ENCODE measurements at places on chromosomes 7 and 10.

- DNase-seq: peak; percentile 74
Measured at GRCh38 chr10:132942101-132943057, at the start of gene CFAP46. CFAP46 (minus strand) TSS chr10:132942570; CDS start chr10:132942484, 86 bp downstream.

DNA sequence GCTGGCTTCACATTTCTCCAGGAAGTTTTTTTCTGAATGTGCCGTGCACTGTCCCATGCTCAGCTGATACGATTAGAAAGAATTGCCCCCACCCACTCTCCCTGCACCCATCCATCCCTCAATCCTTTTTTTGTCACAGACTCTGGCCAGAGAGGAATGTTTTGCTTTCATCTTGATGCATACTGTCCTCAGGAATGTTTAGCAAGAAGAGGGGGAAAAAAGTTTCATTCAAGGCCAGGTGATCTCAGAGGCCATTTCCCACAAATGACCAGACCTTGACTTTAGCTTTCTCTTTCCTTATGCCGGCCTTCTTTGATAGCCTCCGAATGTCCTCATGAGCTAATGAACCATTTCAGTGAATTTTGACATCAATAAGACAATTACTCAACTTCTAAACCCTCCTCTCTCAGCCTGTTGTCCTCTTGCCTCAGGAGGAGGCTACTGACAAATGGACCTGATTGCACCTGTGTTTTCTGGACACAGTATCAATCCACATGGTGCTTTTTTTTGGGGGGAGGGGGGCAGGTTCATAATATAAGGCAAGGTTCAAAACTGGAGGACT is 105.0 kb upstream of the KLF6 start:
- peak; percentile 68 for DNase-seq

GRCh38 chr10:21518149-21518640 is 7.3 kb downstream of the SKIDA1 start:
- DNase-seq: peak; percentile 44

DNA sequence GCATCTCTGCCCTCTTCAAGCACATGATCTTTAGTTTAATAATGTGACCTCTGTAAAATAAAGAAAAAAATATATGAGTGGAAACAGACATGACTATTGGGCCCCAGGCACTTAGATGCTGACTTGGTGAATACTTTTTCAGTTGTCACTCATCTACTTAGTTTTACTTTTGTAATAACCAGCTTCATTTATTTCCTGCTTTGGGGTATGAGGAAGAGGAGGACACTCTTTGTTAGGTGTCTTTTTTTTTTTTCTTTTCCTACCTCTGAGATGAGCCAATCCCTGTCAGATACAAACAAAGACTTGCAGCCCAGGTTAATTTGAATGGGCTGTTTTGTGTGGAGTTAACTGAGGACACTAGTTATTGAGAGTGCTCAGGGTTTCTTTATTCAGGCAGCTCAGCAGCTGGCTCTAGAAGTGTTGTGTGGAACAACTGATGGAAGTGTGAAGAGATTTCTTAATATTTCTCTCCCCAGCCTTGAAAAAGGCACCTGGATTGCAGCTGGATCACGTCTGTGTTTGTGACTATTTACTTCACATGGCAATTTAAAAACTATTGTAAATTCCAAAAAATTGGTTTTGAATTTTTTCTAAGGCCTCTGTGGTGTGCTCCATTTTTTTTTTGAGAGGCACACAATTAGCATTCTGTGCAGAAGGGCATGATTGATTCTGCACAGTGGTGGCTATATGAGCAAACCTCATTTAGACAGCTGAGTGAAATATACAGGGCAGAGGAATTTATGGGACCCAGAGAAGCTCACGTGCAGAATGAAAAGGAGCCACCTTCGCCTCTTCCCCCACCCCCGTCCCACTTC is 333.8 kb downstream of the LRMDA start:
- no peak for DNase-seq

- no peak for DNase-seq
Measured at GRCh38 chr10:65197935-65198334, 1676.7 kb downstream of the REEP3 start.

DNA sequence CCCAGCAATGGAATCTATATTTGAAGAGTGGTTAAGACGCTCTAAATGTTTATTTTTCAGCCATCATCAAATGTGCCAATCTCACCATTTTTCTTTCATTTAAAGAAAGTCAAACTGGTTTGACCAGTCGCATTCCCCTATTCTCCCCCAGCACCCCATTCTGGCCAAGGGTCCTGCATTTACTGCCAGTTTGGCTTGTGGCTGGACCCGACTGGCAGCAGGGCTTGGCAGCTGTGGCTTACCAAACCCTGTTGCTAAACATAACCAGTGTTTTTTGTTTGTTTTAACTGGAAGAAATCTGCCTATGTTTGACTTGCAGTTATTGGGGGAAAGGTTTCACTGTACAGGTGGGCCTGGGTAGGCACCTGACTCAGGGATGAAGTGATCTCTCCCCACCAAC is 116.3 kb downstream of the CYP26A1 start:
- no peak for DNase-seq

GRCh38 chr10:132446661-132447445 is 49.9 kb downstream of the PWWP2B start:
- peak; percentile 31 for DNase-seq

DNA sequence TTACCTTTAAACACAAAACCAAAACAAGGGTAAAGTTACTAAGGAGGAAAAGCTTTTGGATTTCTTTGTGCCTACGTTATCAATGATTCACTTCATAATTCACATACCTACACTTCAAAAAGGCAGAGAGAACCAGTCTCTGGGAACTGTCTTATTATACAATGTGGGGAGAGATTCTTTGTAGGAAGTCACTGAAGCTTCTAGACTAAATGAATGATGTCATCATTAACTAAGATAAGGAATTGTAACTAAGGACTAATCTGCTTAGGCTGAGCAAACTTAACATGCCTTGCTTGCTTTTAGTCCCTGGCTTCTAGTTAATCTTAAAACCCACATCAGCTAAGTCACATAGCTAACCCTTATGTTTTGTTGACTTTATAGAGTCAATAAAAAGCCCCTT is 771.2 kb downstream of the NXPH1 start:
- no peak for DNase-seq

- no peak for DNase-seq
Measured at GRCh38 chr7:154967401-154967955, 35.4 kb downstream of the PAXIP1 start.

DNA sequence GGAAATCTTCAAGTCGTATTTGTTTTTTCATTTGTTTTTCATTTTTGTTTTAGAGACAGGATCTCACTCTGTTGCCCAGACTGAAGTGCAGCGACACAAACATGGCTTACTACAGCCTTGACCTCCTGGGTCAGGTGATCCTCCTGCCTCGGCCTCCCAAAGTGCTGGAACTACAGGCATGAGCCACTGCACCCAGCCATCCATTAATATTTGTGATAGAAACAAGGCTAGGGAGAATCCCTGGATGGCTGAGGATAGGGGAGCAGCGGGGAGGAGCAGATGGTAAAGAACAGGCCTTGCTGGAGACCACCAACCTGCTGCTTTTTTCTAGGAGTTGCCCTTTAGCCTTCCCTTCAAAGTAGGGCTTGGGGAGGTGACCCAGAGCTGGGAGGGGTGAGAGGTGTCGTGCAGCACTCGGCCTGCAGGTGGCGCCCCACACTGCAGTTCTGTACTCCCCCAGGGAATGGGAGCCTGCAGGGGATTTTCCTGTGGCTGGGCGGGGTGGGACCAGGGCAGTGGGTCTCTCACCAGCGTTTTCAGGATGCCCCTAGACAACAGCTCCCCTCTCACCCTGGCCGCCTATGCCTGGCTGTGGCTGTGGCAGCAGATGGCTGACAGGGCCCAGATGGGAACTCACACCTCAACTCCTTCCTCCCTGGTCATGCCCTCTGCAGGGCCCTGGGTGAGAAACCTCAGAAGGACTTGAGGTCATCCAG is 12.6 kb upstream of the CDH23 start:
- DNase-seq: peak; percentile 72

DNA sequence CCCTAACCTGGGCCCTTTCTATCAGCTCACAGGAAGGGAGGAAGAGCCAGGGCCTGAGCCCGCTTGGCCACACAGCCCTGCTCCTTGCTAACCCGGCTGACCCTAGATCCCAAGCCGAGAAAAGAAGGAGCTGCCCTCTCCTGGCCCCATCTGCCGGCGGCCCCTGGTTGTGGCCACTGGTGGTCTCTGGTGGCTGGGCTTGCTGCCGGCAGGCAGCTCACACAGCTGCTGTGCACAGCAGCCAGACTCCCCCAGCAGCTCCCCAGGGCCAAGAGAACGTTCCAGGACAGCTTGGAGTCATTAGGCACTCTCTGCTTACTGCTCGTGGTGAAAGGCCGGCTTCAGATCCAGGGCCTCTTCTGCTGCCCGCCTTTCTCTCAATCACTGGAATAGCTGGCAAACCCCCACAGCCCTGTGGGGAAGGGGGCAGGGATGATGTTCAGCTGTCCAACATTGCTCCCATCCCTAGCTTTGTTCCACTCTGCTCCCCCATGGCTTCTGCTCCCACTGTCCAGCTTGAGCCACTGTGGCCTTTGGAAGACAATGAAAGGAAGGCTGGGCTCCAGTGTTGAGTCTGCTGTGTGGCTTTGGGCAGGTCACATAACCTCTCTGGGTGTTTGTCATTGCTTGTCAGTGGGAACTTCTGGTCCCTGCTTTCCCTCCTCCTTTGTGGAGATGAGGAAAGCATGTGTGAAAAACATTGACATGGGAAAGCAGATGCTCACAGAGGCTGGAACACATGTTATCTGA is 35.4 kb upstream of the COL13A1 start:
- peak; percentile 33 for DNase-seq

DNA sequence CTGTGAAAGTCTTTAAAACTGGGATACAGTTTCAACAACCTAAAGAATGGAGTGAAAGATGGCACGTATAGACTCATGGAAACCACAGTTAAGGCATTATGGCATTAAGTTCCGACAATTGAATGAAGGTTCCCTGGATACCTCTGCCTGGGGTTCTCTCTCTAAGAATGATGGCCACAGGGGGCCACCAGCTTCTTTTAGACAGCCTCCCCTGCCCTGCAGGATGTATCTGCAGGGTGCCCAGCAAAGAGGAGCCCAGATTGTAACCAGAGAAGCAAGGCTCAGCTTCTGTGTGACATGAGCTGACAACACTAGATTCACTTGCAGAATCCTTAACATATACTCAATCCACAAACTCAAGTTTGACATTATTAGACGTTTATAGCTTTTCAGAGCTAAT is 645.4 kb downstream of the PARD3 start:
- DNase-seq: no peak

- no peak for DNase-seq
Measured at GRCh38 chr7:28024786-28025334, 155.7 kb downstream of the JAZF1 start.

GRCh38 chr10:10786109-10787090 is 231.3 kb upstream of the CELF2 start:
- DNase-seq: peak; percentile 78

- no peak for DNase-seq
Measured at GRCh38 chr7:98778421-98778820, 91.4 kb downstream of the TMEM130 start.

- DNase-seq: no peak
Measured at GRCh38 chr10:64115471-64115870, 594.3 kb downstream of the REEP3 start.

GRCh38 chr7:47635091-47636080 is 53.5 kb upstream of the TNS3 start:
- DNase-seq: no peak

DNA sequence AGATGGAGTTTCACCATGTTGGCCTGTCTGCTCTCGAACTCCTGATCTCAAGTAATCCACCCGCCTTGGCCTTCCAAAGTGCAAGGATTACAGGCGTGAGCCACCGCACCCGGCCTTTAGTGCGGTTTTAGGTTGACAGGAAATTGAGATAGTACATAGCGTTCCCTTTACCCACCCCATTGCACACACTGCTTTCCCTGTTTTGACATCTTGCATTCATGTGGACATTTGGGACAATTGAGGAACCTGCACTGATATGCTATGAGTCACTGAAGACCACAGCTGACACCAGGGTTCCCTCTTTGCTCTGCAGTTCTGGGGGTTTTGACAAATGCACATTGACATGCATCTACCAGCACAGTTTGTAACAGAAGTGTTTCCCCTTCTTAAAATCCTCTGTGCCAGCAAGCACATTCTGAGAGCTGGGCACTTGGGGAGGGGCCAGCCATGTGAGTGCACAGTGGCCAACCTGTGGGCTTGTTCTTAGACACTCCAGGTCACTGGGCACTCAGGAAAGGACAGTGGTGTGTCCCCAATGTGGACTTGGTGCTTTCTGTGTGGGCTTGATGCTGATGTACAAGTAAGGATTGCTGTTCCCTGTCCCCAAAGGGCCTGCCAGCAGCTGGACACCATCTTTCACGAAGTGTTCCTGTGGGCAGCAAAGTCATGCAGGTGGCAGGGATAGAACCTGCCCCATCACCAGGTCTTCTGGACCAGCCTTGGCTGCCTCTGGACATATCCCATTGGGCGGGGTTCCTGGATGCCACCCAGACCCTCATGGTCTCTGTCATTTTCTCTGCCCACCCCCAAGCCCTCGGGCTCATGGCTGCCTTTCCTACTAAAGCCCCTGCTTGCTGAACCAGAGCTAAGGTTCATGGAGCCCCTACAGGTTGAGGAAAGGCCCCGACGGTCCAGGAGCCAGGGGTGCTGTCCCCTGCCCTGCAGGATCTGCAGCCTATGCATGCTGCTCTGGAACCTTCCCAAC is 579.8 kb downstream of the GLRX3 start:
- DNase-seq: no peak

GRCh38 chr7:114021135-114021534 is 102.3 kb upstream of the PPP1R3A start:
- DNase-seq: peak; percentile 35

GRCh38 chr7:65749518-65749917 is 123.4 kb upstream of the VKORC1L1 start:
- no peak for DNase-seq

- DNase-seq: peak; percentile 21
Measured at GRCh38 chr10:15856328-15857015, 3.8 kb downstream of the MINDY3 start.

DNA sequence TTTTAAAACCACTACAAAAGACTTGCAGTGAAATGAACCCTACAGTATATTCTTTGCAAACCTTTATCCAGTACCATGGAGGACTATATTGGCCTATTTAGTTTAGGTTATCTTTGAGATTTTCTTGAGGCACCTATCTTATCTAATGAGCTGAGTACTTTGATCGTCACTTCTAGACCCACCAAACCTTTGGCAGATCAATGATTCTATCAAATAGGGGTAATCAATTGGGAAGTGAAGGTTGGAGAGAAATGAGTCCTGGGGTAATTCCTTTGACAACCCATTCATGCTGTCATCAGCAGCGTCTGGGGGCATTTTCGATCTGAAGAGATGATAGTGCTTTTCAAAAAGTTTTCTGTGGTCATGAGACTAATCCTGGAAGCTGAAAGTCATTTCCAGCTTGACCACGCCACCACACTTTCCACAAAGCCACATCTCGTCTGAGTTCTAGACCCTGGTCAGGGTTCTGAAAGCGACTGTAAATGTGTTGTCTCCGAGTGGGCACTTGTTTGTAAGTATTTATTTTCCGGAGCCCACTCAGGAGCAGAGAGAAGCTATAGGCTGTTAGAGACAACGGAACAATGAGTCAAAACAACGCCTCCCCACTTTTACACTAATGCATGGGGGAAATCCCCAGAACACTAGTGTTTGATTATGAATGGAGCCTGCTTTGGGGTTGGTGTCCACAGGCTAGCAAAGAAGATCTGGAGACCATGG is 4.8 kb downstream of the EGR2 start:
- DNase-seq: no peak

Measured in adipocyte (in vitro differentiated cells).